Left lung (tissue), 14 donors: ENCODE measurements at places on chromosomes 7 and 10. TPM values are rescaled to one million over a fixed set of nuclear protein-coding genes. Genes with fewer than 3 reads are reported as not detected.

GRCh38 chr10:112471878-112472487 lies 25.0 kb downstream of the VTI1A start:
- no peaks in the 10 kb centered on the region for H3K4me1 ChIP-seq
- H3K27ac ChIP-seq: no peak overlapping the region
- no peak overlapping the region for H3K4me3 ChIP-seq

GRCh38 chr7:76225379-76225778 lies 23.7 kb downstream of the SRRM3 start:
- no peak overlapping the region for H3K27ac ChIP-seq
- no peaks in the 10 kb centered on the region for H3K36me3 ChIP-seq
- H3K27me3 ChIP-seq: peaks cover 90% of the 10 kb centered on the region
- H3K4me1 ChIP-seq: no peaks in the 10 kb centered on the region
- H3K4me3 ChIP-seq: no peak overlapping the region

DNA sequence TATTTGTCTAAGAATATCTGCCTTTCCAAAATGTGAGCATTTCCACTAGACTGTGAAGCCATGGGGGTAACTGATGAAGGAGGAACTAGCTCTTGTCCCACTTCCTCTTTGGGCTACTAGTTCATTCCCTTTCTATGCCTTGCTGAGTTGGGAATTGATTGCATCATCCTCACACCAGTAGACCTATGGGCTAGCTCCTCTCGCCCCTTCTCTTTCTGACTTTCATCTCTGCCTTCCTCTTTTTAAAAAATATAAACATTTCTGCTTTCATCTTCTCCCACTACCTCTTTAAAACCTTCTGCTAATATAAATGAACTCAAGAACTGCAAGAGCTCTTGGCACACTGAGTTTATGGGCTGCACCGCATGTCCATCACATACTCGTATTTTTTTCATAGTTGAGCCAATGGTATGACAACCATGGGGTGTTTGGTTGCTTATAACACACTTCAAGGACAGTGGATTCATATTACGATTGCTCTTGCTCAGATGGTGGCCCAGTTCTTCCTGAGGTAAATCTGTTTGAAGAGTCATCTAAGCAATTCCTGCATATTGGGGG lies 182.0 kb downstream of the REEP3 start:
- no peak for DNase-seq
- no peak overlapping the region for H3K4me3 ChIP-seq
- H3K4me1 ChIP-seq: peaks cover 26% of the 10 kb centered on the region
- H3K27me3 ChIP-seq: no peaks in the 10 kb centered on the region
- no peaks in the 10 kb centered on the region for H3K36me3 ChIP-seq
- no peak overlapping the region for H3K27ac ChIP-seq

DNA sequence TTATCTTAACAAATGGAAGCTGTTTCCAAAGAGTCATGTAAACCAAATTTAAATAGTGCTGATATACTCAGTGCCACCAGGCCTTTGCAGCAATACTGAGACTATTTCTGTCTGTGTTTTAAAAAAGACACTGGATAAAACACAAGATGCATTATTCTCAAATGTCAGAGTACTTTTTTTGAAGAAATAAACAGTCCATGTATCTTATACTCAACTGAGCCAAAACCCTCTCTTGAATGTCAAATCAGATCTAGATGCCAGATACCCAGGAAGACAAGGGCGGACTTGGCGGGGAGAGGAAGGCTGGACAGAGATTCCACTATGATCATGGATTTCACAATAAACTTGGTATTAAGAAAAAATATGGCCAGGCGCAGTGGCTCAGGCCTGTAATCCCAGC lies 127.6 kb downstream of the COBL start:
- H3K27ac ChIP-seq: no peak overlapping the region
- H3K27me3 ChIP-seq: no peaks in the 10 kb centered on the region
- DNase-seq: no peak
- no peaks in the 10 kb centered on the region for H3K36me3 ChIP-seq
- H3K4me3 ChIP-seq: no peak overlapping the region
- H3K4me1 ChIP-seq: no peaks in the 10 kb centered on the region

TDRD1 gene
- 0.29 TPM for total RNA-seq

NUP205 gene
- 56.3 TPM for total RNA-seq

EBLN1 gene
- not detected for total RNA-seq

DNA sequence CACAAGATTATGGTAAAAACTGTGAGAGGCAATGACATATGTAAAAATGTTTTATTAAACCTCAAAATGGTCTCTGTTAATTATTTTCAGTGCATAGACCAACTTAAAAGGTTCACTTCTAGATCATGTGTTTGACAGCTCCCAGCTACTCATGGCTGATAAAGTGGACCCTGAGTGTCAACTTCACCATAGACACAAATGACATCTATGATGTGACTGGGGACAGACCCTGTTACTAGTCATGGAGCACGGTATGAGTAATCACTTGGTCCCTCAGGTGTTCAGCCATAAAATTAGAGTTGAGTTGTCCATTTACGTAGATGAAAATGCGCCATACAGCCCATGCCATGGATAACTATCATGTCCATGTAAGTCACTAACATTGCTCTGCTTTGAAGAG lies 199.8 kb downstream of the ZNF365 start:
- no peaks in the 10 kb centered on the region for H3K4me1 ChIP-seq
- no peak overlapping the region for H3K27ac ChIP-seq
- DNase-seq: no peak
- H3K27me3 ChIP-seq: no peaks in the 10 kb centered on the region
- H3K36me3 ChIP-seq: no peaks in the 10 kb centered on the region
- H3K4me3 ChIP-seq: no peak overlapping the region

GRCh38 chr7:101066833-101067177 lies 18.5 kb upstream of the TRIM56 start:
- H3K27me3 ChIP-seq: peaks cover 48% of the 10 kb centered on the region
- no peak for DNase-seq
- H3K27ac ChIP-seq: no peak overlapping the region
- H3K4me3 ChIP-seq: no peak overlapping the region
- H3K36me3 ChIP-seq: no peaks in the 10 kb centered on the region

COMMD3 gene
- 54.3 TPM for total RNA-seq

DNA sequence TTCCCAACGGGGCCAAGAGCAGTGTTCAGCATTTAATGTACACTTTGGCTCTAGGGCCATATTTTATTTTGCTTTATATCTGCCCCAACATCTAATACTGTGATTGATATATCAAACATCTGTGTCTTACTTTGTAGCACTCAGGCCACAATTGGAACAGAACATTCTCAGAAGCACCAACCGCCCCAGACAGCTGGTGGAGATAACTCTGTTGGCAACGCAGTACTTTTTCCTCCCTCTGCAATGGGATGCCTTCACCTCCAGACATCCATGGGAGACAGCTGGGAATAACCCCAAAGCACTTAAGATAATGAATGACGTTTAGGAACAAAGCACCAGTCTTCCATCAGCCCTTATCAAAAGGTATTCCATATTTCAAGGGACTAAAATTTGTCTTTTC lies 57.4 kb downstream of the PIP4K2A start:
- no peak overlapping the region for H3K27ac ChIP-seq
- no peaks in the 10 kb centered on the region for H3K27me3 ChIP-seq
- H3K36me3 ChIP-seq: no peaks in the 10 kb centered on the region
- DNase-seq: no peak
- no peak overlapping the region for H3K4me3 ChIP-seq
- H3K4me1 ChIP-seq: peaks cover 76% of the 10 kb centered on the region

NEUROD6 gene
- not detected for total RNA-seq

DNA sequence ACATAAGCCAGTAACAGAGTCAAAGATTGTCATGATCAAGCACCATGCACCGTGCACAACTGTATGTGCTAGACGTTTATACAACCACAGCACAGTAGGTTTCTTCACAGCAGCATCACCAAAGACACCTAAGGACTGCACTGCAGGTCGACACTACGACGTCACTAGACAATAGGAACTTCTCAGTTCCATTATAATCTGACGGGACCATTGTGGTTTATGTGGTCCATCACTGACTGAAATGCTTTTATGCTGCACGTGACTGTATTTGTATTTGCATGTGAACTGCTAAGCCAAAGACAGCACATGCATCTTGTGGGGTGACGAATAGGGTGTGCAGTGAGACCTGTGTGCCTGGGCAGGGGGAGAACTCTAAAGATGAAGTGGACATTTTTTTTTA lies 164.9 kb downstream of the PARD3 start:
- DNase-seq: no peak
- no peak overlapping the region for H3K4me3 ChIP-seq
- H3K4me1 ChIP-seq: no peaks in the 10 kb centered on the region
- H3K27ac ChIP-seq: no peak overlapping the region
- no peaks in the 10 kb centered on the region for H3K27me3 ChIP-seq

GRCh38 chr7:7524121-7524520 lies 11.6 kb downstream of the COL28A1 start:
- H3K4me1 ChIP-seq: no peaks in the 10 kb centered on the region
- DNase-seq: no peak
- H3K36me3 ChIP-seq: no peaks in the 10 kb centered on the region
- no peaks in the 10 kb centered on the region for H3K27me3 ChIP-seq
- no peak overlapping the region for H3K4me3 ChIP-seq
- H3K27ac ChIP-seq: no peak overlapping the region

GRCh38 chr10:53675177-53675576 lies 902.6 kb upstream of the MBL2 start:
- no peak overlapping the region for H3K27ac ChIP-seq
- H3K4me1 ChIP-seq: no peaks in the 10 kb centered on the region
- DNase-seq: no peak
- no peaks in the 10 kb centered on the region for H3K27me3 ChIP-seq
- H3K4me3 ChIP-seq: no peak overlapping the region

DNA sequence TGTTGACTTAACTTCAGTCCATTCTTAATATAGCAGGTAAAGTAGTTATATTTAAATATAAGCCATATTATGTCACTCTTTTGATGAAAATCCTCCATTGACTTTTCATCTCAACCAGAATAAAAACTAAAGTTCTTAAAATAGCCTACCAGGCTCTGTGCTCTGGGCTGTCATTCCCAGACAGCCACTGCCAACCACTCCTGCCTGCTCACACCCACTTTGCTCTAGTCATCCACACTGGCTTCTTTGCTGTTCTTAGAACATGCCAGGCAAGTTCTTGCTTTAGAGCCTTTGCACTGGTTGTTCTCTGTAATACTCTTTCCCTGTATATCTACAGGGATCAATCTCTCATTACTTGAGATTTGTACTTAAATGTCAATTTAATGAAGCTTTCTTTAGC lies 80.6 kb downstream of the ZEB1 start:
- H3K36me3 ChIP-seq: no peaks in the 10 kb centered on the region
- no peak overlapping the region for H3K4me3 ChIP-seq
- H3K27ac ChIP-seq: no peak overlapping the region
- H3K4me1 ChIP-seq: no peaks in the 10 kb centered on the region
- H3K27me3 ChIP-seq: no peaks in the 10 kb centered on the region
- no peak for DNase-seq

DNA sequence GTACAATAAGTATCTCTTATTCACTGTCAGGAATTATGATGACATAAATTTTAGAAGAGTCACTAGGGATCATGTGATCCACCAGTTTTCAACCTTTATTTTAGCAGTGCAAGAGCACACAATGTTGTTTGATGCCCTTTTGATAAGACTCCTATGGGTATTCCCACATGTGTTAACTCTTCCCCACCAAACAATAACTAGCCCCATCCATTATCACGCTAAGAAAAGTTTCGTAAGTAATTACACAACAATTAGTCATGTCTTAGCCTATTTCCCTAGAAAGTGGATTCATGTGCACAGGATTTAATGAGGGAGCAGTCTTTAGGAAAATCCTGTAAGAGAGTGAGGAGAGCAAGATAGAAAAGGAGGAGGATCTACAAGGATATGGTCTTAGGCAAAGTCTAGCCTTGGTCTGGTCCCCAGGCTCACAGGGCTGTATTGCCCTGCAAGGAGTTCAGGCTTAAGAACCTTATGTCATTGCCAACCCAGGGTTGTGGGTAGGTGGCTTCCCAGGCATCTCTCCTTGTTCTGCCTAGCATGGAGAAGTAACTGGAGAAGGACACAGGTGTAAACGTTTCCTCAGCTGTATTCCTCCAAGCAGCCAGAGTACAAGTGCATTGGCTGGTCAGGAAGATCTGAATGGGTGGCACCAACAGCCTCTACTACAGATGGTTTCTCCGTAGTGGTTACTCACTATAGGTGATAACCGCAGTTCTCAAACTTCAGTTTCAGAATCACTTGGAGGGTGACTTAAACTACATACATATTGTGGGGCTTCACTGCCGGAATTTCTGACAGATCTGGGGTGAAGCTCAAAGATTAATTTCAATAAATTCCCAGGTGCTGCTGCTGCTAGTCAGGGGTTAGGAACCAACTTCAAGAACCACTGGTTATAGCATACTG lies 574.5 kb downstream of the SUGCT start:
- no peaks in the 10 kb centered on the region for H3K27me3 ChIP-seq
- DNase-seq: no peak
- H3K36me3 ChIP-seq: no peaks in the 10 kb centered on the region
- H3K27ac ChIP-seq: no peak overlapping the region
- H3K4me3 ChIP-seq: no peak overlapping the region

DNA sequence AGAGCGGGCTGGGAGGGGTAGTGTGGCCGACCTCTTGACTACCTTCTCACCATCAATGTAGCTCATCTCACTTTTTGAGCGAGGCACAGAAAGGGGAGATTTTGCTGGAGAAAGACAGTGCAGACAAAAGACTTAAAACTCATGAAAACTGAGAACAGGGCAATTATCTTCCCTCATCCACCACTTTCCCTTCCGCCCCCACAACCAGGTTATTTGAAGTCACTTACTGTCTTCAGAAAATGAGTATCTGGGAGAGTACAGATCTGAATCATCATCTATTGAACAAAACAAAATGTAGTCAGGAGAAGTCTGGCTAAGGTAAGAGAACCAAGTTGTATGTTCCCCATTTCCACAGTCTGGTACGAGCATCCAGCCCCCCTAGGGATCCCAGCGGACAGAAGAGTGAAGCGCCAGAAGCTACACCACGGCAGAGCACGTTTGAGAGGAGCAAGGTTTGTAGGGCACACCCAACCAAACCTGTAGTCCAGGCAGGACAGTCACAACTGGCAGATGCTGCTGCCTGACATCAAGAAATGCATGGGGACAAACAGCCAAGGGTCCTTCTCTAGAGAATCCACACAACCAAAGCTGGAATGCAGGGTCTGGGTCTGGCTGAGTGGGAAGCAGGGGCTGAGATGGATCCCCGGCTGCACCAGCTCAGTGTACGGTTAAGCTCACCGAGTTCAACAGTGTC lies 93.4 kb upstream of the PDLIM1 start:
- no peak overlapping the region for H3K4me3 ChIP-seq
- no peaks in the 10 kb centered on the region for H3K27me3 ChIP-seq
- no peak for DNase-seq
- H3K4me1 ChIP-seq: peaks cover 16% of the 10 kb centered on the region
- no peak overlapping the region for H3K27ac ChIP-seq
- H3K36me3 ChIP-seq: peaks cover 7% of the 10 kb centered on the region

METTL27 gene
- 2.6 TPM for total RNA-seq
